A549 treated with AZD2906 at 1 μM for 4 hours (cell line): ENCODE measurements at places on chromosomes 1 and 21. TPM values are rescaled to one million over a fixed set of nuclear protein-coding genes. Genes with fewer than 3 reads are reported as not detected.

Gene PLXNA2
- 3.5 to 3.8 TPM (median 3.5 TPM) in 5 replicates for total RNA-seq

Gene SEMA6C
- 1.2 to 2.4 TPM (median 1.8 TPM) in 5 replicates for total RNA-seq

Gene ST6GALNAC5
- 0.09 to 0.22 TPM (median 0.11 TPM) in 5 replicates for total RNA-seq

Gene F11R
- total RNA-seq: 48.2 to 73.2 TPM (median 62.9 TPM) in 5 replicates

Gene VASH2
- 2.2 to 3.9 TPM (median 2.8 TPM) in 5 replicates for total RNA-seq

Gene S100A12
- not detected in 5 replicates for total RNA-seq

Gene TMCO4
- 5.0 to 7.4 TPM (median 6.3 TPM) in 5 replicates for total RNA-seq

Gene FCRL4
- total RNA-seq: not detected in 5 replicates

Gene SIPA1L2
- total RNA-seq: 6.4 to 7.4 TPM (median 6.7 TPM) in 5 replicates

Gene TNFRSF14
- total RNA-seq: 0.08 to 0.24 TPM (median 0.15 TPM) in 5 replicates

Gene FMN2
- total RNA-seq: 3.2 to 4.4 TPM (median 3.8 TPM) in 5 replicates

Gene GJC2
- 0.34 to 0.54 TPM (median 0.46 TPM) in 5 replicates for total RNA-seq

Gene OR2G6
- total RNA-seq: not detected in 5 replicates

Gene APCS
- total RNA-seq: not detected in 5 replicates
